Urinary bladder (tissue), 4 donors: ENCODE measurements at places on chromosomes 6 and 20. TPM values are rescaled to one million over a fixed set of nuclear protein-coding genes. Genes with fewer than 3 reads are reported as not detected.
A peak's percentile ranks its signal among the peaks of the same experiment; 100 is the strongest.

Gene HLA-DPA1
- 25.4 TPM for total RNA-seq

DNA sequence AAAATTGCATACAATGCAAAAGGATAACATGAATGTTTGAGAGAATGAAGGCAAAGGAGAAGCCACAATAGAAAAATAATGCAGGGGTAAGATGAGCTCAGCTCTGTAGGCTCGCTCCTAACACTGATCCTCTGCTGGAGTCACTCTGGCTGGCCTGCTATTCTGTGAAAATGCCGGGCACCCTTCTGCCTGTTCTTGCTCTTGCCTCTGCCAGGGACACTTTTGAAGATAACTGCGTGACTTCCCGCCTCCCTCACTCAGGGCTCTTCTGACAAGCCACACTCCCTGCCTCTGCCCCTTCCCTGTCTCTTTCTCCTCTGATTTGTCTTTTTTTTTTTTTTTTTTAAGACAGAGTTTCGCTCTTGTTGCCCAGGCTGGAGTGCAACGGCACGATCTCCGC, 35.3 kb upstream of the MYBL2 start:
- no peak for DNase-seq

Gene KCNK5
- total RNA-seq: 2.3 TPM

Gene TBX18
- 68.1 TPM for total RNA-seq

Gene LY6G6F
- not detected for total RNA-seq

Gene MAP7
- 10.4 TPM for total RNA-seq

- DNase-seq: peak; percentile 2
Measured at GRCh38 chr6:132669690-132670291, 10.8 kb upstream of the TAAR1 start.

Gene CASS4
- 1.9 TPM for total RNA-seq

GRCh38 chr6:55981660-55982059, 106.3 kb upstream of the BMP5 start:
- DNase-seq: no peak

Gene MATN4
- 1.5 TPM for total RNA-seq

GRCh38 chr6:72956272-72956671, 269.0 kb downstream of the KHDC1L start:
- no peak for DNase-seq

Gene TNXB
- total RNA-seq: 171 TPM

DNA sequence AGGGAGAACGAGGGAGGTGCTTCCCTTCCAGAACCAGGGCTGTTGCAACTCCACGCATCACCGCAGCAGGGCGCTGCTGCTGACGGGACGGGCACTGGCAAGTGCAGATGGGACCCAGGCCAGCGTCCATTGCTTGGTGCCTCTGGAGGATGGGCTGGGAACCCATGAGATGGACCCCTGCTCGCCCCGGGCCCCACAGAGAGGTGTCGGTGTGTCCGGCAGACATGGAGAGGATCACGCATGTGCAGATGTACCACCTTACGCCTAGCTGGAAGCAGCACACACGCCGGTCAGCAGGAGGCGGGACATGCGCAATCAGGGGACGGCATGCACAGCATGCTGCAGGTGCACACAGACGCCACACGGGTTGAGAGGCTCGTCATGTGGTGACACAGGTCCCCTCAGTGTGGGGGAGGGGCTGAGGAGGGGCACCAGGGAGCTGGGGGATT, 5.7 kb downstream of the CABLES2 start:
- no peak for DNase-seq

DNA sequence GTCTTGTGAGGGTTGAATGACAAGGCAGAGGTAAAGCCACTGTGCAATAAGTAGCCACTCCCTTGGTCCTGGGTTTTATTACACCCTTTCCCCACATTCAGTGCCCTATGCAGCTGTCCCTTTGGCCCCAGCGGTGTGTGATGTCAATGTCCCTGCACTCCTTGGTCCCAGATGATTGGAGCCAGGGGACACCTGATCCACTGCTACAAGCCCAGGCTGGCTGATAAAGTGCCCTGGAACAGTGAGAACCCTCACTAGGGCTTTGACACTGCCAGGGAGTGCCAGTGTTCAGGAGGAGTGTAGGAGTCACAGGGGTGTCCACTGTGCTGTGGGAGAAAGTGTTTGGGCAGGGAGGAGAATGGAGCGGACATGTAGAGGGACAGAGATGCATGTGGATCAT, 30.4 kb downstream of the GABRR1 start:
- DNase-seq: no peak

Gene KIAA0408
- total RNA-seq: 40.8 TPM

GRCh38 chr6:119454714-119455113, 105.2 kb upstream of the MAN1A1 start:
- DNase-seq: no peak

Gene GSTA3
- not detected for total RNA-seq

Gene FKBP1C
- total RNA-seq: 0.21 TPM

DNA sequence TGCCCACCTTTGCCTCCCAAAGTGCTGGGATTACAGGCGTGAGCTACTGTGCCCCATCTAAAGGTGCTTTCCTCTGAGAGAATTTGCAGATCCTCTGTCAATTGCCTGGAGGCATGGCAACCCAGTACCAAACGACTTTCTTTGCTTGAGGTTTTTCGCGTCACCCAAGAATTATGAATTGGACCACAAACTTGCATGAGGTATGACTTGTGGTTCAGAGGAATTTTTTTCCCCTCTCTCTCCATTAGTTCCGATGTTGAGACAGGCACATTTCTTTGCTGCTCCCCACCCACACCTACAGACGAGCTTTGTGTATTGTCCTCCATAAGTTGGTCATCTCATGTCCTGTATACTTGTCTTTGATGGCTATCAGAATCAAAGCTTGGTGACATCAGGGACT, 11.8 kb upstream of the SCAF8 start:
- DNase-seq: no peak

Gene IBTK
- total RNA-seq: 78.8 TPM

- no peak for DNase-seq
Measured at GRCh38 chr6:32685603-32686002, 19.1 kb upstream of the HLA-DQB1 start.

Gene CLDN20
- total RNA-seq: not detected

DNA sequence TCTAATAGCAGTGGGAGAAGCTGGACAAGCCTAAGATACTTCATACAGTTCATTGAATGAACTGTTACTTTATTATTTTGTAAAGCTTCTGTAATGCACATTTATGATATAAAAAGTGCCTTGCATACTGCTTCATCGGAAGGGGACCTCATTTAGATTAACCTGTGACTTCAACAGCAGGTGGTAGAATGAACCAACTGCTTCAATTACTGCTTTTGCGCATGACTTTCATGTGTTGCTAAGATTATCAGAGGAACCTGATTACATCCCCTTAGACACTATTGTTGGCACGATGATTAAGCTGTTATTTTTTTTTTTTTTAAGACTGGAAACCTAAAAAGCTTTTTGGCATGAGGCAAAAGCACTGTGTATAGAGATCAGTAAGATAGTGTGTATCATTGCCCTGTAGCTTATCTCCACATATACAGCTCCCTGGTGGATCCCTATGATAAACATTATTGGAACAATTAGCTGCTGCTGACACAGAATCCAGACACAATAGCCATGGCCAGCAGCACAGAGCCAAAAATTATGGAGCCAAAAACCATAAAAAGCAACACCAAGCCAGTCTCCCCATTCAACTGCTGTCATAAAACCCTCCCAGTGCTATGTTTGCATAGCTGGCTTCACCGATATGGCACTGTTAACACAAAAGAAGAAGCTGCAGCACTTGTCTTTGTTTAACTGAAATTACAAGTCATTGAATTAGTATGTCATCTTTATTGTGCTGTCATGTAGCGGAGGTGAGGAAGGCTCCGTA, 731.6 kb upstream of the MMS22L start:
- no peak for DNase-seq

Gene REM1
- 4.1 TPM for total RNA-seq

DNA sequence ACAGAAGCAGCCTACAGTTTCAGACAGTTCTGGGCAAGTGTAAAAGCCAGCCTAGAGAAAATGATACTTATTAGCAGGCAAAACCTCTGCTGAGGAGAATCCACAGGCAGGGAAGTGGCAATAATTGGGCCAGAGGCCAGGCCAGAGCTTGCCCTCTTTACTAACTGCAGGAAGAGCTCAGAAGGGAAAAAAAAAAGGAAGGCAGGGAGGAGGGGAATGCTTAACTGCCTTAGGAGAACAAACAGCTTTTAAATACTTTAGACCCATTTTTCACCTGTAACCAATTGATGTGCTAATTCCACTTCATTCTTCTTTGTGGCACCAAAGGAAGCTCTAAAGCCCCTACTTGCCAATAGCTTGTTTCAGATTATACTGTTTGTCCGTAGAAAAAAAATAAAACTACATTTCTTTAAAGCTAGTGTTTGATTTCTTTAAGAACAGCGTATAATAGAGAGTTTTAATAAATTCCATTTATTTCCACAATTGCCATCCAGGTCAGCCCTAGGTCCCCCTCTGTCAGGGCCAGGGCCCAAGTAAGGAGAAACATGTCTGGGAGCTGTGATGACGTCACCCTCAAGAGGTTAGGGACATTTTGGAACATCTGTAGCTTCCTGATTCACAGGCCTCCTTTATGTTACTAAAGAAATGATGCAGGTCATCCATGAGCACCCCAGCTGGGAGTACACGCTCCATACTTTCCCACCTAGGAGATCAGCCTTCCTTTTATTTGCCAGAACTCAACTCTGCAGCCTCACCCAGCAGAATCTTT, 384.3 kb downstream of the CDC5L start:
- no peak for DNase-seq

DNA sequence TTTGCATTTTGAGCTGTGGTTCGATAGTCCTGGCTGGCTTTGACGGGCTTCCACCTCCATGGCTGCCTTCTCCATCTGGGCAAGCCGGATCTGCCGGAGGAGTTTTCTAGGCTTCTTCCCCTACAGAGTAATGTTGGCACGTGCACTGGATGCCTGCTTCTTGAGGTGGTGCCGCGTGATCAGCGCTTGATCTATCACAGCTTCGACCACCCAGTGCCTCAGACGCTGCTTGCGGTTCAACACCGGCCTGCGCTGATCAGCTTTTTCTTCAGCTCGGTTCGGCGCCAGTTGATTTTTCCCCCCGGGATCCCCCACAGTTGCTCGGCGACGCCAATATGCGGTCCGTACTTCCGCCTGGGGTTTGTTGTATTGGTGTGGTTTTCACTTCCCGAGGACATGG, 23.5 kb downstream of the FBXO5 start:
- DNase-seq: no peak

DNA sequence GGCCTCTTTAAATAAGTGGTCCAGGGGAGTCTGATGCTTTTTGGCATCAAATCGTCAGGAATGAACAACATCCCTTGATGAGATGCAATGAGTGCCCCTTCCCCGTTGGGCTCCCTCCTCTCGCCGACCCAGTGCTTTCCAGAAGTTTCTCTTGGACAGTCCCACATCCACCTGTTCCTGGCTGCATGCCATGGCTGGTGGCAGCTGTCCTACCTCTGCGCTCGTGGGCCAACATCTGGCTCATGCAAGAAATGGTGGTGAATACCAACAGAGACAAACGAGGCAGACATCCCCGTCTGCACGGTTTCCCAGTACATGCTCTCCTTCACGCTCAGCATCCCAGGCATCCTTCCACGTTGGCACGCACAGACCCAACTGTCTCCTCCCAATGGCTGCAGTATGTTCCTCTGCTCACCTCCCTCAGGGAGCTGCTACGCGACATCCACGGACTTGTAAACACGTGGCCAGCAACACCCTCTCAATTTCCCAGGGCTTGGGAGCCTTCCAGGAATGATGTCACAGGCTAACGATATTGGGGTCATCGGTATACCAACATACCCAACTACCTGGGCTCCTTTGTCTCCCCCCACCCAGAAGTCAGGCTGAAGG, 37.5 kb downstream of the PPP1R3G start:
- no peak for DNase-seq

- DNase-seq: no peak
Measured at GRCh38 chr6:45698046-45698445, 317.6 kb downstream of the CLIC5 start.

DNA sequence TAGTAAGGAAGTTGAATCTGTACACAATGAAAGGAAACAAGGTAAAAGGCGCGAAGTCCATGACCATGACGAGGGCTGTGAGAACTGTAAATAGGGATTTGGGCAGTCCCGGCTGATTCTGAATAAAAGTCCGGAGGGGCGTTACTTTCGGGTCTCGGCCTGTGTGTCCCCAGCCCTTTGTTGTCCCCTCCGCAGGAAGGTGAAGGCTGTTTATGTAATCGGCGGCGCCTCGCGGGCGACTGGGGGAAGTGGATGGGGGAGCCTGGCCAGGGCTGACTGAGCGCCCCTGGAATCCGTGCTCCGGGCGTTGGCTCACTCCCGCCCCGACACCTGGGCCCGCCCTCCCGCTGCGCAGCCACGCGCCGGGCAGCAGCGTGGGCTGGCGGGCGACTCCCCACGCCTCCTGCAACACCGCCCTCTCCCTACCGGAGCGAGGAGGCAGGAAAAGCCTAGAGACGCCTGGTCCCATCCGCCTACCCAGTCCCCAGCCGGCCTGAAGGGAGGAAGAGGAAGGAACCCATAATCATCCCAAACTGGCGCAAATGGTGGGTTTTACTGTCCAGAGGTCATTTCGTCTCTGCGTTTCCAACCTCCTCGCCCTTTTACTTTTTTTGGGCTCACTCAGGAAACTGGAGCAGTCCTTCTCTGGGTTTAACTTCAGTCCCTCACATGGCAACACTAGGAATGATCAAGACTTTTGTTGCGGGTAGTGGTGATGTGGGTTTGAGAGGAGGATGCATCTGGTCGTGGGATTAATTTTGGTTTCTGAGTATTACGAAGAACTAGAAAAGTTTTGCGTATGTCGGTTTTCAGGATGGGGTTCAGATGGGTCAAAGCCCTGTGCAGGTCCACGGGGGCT, 12.1 kb downstream of the TRIM31 start:
- no peak for DNase-seq

DNA sequence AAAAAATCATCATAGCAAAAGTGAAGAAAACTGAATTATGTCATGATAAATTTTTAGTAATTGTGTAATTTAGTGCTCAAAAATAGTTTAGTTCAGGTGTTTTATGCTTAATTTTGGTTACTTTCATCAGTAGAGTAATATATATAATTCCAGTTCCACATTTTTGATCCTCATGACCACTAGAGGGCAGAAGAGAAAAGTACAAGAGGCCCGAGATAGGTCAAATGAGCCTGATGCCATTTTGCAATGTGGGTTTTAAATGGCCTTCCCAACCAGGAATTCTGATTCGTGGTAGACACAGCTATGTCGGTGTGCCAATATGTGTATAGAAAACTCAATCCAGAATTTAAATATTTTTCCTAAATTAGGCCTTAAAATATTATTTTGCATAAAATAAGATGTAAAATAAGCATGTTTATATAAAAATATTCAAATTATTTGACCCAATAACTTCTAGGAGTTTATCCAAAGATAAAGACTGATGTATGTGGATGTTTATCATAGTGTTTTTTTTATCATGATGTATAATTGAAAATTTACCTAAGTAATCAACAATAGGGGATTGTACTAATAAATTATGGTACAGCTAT, 159.7 kb upstream of the RPS6KA2 start:
- peak; percentile 28 for DNase-seq
